ENCODE measurements at places on chromosomes 6 and 20.

DNA sequence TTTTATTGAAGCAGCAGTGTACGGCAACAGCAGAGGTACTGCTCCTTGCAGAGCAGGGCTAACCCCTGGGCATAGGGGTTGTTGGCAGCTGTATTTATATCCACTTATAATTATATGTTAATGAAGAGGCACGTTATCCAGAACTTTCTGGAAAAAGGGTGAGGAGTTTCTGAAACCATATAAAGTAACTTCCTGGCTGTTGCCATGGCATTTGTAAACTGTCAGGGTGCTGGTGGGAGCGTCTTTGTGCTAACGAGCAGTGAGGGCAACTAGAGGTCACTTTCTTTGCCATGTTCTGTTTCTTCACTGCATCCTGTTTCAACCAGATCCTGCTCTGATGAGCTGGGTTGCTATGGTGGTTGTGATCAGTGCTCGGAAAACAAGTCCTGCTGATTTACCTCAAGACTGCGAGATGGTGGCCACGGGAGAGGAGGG is 11.1 kb upstream of the ARFGEF2 start:
- no peak for DNase-seq

DNA sequence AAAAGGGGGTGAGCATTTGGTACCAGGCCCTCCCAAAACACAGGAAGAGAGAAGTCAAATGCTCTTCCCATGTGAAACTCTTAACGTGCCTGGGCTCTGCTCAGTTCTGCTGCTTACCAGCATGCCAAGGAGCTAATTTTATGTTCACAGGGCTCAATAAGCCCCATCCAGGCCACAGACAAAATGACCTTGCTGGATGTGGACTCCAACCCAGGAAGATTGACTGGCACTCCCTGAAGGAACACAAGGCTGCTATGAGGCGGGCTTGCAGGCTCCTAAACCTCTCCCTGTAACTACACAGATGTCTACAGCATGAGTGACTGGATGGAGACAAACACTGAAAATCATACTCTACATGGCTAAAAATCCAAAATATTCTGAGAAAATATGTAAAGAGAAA is 50.6 kb downstream of the CHD6 start:
- DNase-seq = no peak

- DNase-seq = no peak
These were observed 46.3 kb downstream of the GNAS start for GRCh38 chr20:58898629-58899408.

GRCh38 chr20:36309643-36310042 is 3.5 kb downstream of the DLGAP4 start:
- DNase-seq = no peak

DNA sequence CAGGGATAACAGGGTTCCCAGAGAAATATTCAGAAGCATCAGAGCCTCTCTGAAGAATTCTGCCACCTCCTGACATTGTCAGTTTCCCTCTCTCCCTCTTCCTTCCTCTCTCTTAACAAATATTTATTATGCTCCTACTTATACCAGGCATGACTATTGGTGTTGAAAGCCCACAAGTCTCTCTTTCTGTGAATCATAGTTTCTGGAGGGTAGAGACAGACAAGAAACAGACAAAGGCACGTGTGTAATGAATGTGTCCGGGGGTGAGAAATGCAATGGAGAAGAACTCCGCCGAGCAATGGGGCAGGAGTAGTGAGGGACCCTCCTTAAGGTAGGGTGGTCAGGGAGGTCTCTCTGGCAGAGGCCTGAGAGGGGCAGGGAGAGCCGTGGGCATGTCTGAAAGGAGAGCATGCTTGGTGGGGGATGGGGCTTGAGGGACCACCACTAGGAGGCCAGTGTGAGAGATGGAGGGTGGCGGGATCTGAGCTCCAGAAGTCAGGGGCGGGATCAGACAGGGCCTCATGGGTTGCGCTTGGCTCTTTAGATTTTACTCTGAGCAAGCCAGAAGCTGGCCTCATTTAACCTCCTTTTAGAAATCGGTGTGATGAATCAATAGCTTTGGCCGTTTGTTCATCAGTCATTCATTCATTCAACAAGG is 57.3 kb downstream of the EYA2 start:
- DNase-seq = no peak

DNA sequence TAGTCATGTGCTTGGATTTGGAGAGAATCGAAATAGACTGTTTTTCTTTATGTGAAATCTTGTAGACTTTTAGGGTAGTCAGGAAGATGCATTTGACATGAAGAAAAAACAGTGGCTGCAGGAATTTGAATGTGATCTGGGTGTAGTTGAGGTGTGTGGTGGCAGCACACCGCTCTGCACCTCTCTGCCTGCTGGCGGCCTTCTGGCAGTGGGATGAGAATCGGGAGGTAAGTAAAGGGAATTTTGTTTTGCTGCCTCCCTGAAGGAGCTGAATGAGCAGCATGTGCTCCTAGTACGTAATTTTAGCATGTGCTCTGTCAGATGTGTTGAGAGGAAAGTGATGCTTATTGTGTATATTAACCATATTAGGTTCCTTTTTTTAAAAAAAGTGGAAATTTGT is 3.2 kb downstream of the TPD52L2 start:
- DNase-seq = no peak

Data from adipocyte (in vitro differentiated cells).